ENCODE measurements at places on chromosomes 13 and 19.

- no peak for DNase-seq
These were observed 799.1 kb upstream of the SPRY2 start for GRCh38 chr13:81139987-81140386.

GRCh38 chr19:10353793-10354391, 14.5 kb upstream of the ICAM3 start:
- no peak for DNase-seq

- DNase-seq, result no peak
These were observed 7.9 kb downstream of the FOSB start for GRCh38 chr19:45475537-45476291.

GRCh38 chr13:114054264-114054663, 78.2 kb downstream of the RASA3 start:
- DNase-seq, result no peak

GRCh38 chr13:24868874-24869273, 104.9 kb downstream of the RNF17 start:
- no peak for DNase-seq

GRCh38 chr19:9914315-9915207, 21.8 kb downstream of the OLFM2 start:
- DNase-seq, result peak; percentile 79

- DNase-seq, result no peak
These were observed 406.4 kb downstream of the ITGBL1 start for GRCh38 chr13:101858860-101859259.

DNA sequence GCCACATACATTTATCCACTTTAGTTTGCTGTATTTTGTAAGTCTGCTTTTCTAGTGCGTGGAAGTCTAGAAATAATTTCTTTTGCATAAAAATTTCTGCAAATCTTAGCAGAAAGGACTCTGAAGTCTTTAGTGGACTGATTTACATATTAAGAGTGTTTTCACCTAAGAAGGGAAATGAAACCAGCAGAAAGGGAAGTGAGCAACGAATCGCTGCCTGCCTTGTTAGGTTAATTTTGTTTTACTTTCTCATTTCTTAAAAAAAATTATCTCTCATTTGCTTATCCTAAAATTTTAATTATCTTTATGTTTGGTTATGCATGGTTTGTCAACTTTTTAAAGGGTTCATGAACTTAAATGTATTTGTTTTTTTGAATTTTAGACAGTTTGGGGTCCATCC, 767 bp upstream of the GPR18 start:
- DNase-seq, result no peak

All from CD8-positive, alpha-beta T cell (primary cell).